NCI-H526 (cell line): ENCODE measurements at places on chromosomes 7 and 10.
A peak's percentile ranks its signal among the peaks of the same experiment; 100 is the strongest.

GRCh38 chr10:80512031-80512526 is 25.6 kb upstream of the SH2D4B start:
- DNase-seq: no peak

DNA sequence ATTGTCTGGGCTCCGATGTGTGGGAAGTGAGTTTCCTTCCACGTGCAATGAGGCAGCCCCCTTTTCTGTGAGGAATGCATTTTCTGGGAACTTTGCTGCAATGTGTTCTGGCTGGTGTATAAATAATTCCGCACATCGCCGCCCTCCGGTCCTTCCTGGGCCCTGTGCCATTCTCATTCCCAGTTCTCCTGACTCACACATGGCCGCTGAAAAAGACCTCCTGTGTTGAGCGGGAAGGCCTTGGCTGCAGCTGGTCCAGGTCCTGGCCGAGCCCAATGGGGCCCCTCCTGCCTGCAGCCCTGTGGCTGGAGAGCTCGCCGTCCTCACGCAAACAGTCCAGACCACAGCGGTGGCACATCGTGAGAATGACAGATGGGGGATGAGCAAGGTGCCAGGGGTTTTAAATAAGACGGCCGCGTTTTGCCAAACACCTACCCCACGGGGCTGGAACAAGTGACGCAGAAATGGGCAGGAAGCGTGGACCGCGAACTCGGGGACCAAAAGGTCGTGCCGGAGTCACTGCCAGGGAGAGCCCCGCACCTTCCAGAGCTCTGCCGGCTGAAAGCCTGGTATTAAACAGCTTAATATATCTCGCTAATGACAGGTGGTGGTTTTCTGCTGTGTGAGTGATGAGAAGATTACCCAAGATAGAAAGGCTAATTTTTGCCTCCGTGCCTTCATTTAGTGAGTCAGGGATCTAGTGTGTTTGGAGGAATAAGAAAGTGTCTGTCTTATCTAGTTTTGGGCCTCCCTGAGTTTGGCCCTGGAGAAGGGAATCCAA is 37.0 kb downstream of the FAM20C start:
- DNase-seq: no peak

- no peak for DNase-seq
Observed at GRCh38 chr7:11818281-11818680, 13.7 kb downstream of the THSD7A start.

DNA sequence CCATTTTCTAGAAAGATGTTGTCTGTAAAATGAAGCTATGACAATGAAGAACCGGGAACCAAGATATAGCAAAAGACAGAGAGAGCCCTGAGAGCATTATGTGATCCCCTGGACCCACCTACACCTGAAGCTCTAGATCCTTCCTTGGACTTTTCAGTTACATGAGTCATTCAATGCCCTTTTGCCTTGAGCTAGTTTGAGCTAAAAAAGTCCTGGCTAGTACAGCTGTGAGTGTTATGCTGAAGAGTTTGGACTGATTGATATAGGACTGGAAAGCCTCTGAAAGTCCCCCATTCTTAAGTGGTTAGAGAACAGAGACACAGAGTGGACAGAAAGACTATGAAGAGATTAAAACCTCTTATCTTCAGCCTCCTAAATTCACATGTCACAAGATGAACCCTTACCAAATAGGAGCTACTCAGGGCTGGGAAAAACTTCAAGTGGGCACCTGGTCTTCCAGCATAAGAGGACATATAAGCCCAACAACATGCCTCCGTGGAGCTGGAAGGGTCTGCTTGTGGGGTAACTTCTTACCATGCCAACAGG is 386.8 kb upstream of the NFE2L3 start:
- DNase-seq: no peak

GRCh38 chr10:110577056-110577455 is 9.6 kb downstream of the SMC3 start:
- DNase-seq: no peak

DNA sequence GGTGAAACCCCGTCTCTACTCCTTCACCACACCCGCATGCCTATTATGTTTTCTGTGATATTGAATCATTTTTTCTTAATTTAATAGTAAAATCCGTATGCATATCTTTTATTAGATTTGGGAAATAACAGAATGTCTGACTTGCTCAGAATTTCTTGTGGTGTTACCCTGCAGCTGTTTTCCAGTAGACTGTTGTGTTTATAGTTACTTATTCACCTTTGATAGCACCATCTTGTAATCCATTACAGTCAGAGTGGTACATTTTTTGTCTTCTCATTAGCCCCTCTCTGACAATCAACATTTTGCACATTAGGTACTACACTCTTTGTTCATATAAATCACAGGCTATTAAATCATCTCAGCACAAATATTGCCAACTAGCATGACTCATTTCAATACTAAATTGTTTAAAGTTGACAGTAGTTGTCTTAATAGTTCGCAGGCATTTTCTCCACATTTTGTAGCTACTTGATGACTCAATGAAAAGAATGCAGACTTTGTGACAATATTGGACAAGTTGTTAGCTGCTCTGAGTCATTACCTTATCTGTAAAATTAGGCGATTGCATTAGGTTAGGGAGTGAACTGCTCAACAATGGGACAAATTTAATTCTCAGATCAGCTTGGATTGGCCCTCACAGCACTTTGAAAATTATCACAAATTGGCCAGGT is 17.8 kb upstream of the SLC16A12 start:
- DNase-seq: no peak

- DNase-seq: peak; percentile 16
Observed at GRCh38 chr7:24825931-24826661, 68.8 kb upstream of the GSDME start.
